Colonic mucosa (tissue), 4 donors: ENCODE measurements at places on chromosomes 5 and 9. TPM values are rescaled to one million over a fixed set of nuclear protein-coding genes. Genes with fewer than 3 reads are reported as not detected.

Gene PCDHB6
- 0.11 TPM for total RNA-seq

Gene ASS1
- total RNA-seq = 511 TPM

Gene STPG3
- total RNA-seq = not detected

Gene ECM2
- total RNA-seq = 0.30 TPM
